Fibroblast of skin of scalp (primary cell): ENCODE measurements at places on chromosomes 3 and 15.

GRCh38 chr3:42148982-42149432 is 57.9 kb downstream of the TRAK1 start:
- DNase-seq, result peak; percentile 82

- DNase-seq, result no peak
Observed at GRCh38 chr15:98195796-98196195, 235.3 kb downstream of the ARRDC4 start.

DNA sequence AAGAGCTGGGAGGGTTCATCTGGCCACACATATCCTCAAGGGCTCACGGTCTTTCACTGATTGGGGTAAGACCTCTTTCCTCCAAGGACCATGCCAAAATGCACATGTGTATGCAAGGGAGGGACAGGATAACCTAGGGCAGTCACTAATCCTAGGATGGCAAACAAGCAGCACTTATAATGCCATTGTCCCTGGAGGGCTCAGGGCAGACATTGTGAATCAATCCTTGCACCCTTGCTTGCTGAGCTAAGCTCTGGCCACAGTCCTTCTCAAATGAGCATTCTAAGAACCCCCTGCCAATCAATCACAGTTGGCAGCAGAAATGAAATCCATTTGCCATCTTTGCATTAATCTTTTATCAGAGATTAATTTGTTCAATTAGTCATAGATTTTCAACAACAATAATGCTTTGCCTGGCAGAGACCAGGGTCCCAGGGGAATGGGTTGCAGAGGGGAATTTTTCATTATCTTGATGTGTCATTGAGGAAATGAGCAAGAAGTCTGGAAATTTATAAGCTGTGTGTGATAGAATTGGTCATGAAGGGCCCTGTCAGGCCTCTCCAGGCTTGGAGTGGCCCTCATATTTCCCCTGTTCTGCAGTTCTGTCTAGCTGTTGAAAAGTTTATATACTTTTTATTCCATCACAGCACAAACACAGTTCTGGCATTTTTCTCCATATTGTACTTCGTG is 57.2 kb upstream of the KY start:
- DNase-seq, result peak; percentile 80

- no peak for DNase-seq
Observed at GRCh38 chr3:178260887-178261565, 275.2 kb upstream of the KCNMB2 start.

DNA sequence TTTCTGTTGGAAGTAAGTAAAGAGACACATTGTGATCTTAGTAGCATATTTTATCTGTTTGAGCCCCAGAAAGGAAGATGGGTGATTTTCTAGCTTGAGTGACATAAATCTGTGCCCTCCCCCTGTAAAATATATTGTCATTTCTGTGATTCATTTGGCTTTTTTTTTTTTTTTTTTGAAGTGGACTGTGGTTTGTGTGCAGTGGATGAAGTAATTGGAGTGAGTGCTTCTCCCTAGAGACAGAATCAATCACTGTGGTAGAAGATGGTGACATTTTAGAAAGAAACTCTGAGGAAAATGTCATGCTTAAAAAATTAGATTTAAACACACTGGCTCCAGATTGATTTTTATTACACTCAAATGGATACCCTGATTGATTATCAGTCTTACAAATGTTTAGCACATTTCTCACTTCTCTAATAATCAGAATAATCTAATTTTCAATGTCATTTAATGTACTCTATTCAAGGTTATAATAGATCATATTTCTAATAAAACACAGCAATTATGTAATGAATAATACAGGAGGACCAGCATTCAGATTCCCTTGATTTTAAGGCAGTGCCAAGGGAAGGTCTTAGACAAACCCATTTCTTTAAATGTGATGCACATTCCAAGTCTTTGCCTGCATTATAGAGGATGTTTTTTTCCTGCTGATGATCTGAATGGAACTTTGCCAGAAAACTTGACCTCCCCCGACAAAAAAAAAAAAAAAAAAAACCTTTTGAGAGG is 116.6 kb downstream of the TOP2B start:
- DNase-seq, result peak; percentile 77
